ENCODE measurements at places on chromosomes 16 and 17.

GRCh38 chr17:10716218-10716617 lies 13.6 kb downstream of the TMEM220 start:
- DNase-seq = no peak

DNA sequence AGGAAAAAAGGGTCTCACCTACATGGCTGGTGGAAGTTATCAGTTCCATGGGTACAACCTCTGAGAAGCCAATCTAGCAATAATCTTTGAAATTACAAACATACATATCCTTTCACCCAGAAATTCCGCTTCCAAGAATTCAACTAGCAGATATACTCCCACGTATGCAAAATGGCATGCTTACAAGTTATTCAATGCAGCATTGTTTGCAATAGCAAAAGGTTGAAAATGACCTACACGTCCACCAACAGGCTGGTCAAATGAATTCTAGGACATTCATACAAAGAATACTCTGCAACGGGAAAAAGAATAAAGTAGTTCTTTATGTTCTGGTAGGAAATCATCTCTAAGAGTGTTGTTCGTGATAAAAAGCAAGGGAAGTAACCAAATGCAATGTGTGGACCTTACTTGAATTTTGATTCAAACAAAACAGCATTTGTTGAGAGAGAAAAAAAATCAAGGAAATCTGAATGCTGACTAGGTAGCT lies 63.7 kb upstream of the NLK start:
- no peak for DNase-seq

DNA sequence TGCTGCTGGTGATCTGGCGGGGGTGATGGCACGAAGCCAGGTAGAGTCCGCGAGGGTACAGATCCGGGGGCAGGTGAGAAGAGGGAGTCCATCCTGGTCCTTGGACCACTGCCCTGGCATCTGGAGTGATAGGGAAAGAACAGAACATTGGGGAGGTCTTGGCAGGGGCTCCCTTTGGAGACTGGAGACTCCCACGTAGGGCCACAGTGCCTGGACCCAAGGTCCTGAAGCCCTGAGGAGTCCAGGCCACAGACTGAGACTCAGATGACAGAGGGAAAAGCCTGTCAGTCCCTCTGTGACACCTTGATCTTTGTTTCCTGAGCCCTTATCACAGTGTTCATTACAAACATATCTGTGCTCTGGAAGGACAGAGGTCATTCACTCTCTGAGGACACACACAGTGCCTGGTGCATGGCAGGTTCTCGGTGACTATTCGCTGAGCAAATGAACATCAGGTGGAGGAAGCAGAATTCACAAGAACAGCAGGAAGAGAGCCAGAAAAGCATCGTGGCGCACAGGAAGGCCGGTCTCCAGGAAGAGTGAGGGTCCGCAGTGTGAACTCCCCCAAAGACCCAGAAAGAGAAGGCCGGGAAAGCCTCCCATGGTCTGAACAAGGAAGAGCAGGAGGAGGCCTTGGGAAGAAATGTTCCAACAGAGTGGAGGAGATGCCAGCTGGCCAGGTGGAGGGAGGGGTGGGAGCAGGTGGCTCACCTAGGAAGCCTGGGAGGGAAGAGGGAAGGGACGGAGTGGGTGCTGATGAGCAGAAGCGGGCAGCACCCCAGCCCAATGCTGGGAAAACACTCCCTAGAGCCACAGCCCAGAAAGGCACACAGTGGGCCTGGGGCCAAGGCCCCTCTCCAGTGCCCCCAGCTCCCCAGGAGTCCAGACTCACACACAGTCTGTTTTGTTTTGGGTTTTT lies 20.5 kb downstream of the PEMT start:
- no peak for DNase-seq

DNA sequence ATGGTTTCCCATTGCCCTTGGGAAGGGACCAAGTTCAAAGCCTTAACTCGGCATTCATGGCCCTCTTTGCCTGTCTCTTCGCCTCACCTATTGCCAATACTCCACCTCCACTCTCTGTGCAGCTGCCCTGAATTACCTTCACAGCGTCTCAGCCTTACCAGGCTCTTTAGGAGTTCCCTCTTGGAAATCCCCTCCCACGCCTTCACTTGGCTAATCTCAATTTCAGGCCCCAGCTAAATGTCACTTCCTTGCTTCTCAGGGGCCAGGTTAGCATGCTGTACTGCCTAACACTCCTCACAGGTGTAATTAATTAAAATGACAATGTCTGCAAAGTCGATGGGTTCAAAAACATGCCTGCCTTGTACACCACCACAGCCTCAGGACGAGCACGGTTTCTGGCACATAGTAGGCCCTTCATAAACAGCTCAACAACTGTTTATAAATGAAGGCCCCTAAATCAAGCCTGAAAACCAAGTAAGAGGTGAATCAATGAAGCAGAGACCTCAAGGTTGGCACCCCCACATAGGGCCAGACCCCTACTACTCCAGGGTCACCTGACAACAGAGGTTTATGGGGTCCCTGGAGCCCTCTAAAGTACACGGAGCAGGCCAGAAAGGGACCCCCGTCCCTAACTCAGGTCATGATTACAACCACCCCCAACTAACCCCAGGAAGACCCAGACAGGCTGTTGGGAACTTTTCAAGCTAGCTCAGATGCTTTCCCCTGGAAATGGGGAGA lies 11.2 kb upstream of the EEF2K start:
- DNase-seq = no peak

- no peak for DNase-seq
Observed at GRCh38 chr17:34318474-34318873, 761 bp upstream of the CCL8 start.

- DNase-seq = no peak
Observed at GRCh38 chr16:11342021-11342855, 3.0 kb upstream of the RMI2 start.

DNA sequence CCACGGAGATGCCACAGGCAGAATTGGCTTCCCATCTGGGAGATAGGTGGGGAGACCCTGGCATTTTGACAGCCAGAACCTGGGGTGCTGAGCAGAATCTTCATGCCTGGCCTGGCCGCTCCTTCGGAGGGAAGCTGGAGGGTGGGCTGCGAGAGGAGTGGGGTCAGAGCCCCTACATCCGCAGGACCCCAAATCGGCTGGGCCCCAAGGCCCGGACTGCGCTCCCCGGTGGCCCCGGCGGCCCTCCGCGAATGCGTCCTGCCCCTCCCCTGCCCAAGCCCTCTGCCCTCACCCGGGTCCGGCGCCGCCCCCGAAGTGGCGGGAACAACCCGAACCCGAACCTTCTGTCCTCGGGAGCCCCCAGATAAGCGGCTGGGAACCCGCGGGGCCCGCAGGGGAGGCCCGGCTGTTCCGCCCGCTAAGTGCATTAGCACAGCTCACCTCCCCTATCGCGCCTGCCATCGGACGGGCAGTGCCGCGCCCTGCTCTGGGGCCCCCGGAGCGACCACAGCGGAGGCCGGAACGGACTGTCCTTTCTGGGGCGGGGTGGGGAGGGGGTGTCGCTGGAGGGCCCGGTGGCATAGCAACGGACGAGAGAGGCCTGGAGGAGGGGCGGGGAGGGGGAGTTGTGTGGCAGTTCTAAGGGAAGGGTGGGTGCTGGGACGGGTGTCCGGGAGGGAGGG lies 850 bp upstream of the PNMT start:
- DNase-seq = no peak

All from activated CD4-positive, CD25-positive, alpha-beta regulatory T cell treated with anti-CD3 and anti-CD28 coated beads, Interleukin-2, amount 50 U/mL, for 72 hours (primary cell).